ENCODE measurements at places on chromosomes 7 and 10.

DNA sequence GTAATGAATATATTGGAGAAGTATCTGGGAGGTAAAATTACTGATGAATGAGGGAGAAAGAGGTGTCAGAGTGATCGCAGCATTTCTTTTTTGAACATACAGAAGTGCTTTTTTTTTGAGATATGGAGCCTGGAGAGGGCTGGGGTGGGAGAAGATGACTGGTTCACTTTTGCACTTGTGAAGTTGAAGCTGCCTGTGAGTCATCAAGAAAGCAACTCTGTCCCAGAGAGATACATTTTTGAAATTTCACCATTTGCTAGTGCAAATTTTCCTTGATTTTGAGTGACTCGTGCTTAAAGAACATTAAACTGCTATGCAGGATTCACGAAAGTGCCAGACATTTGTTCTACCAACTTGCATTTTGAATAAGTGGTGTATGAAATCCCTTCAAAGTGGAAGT lies 81.8 kb downstream of the ADRA2A start:
- H3K4me3 ChIP-seq = no peak overlapping the region
- H3K27ac ChIP-seq = no peak overlapping the region
- no peak for DNase-seq

DNA sequence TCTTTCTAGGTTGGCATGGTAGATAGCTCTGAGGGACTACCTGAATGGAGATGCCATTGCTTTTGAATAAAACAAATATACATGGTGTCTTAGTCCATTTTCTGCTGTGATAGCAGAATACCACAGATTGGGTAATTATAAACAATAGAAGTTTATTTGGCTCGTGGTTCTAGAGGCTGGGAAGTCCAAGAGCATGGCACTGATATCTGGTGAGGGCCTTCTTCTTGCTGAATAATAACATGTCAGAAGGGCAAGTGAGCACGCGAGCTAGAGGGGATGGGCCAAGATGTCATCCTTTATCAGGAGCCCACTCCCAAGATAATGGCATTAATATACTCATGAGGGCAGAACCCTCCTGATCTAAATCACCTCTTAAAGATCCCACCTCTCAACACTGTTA lies 21.9 kb downstream of the SGPL1 start:
- H3K4me3 ChIP-seq = no peak overlapping the region
- no peak for DNase-seq
- H3K27ac ChIP-seq = no peak overlapping the region
- peaks cover 5% of the 10 kb centered on the region for H3K4me1 ChIP-seq
- no peaks in the 10 kb centered on the region for H3K27me3 ChIP-seq

- no peaks in the 10 kb centered on the region for H3K36me3 ChIP-seq
- H3K27ac ChIP-seq = peak overlapping the region; percentile 83
- no peaks in the 10 kb centered on the region for H3K27me3 ChIP-seq
- no peak overlapping the region for H3K4me3 ChIP-seq
- DNase-seq = no peak
Observed at GRCh38 chr7:130896051-130896881, 162.3 kb upstream of the KLF14 start.

DNA sequence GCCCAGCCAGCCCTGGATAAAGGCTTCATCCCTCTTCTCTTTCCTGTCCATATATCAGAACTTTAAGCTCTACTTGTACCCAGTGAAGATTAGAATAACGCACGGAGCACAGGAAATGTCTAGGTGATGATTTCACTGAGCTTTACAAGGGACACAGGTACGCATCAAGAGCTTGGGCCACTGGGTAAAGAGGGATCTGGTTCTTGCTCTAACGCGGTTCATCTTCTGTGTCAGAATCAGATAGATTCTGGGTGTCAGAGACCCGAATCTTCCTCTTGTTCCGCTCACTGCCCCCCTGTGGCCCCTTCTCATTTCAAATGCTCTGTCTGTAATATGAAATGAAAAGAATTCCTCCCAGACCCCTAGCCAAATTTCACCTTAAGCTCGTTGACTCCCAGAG lies 24.7 kb downstream of the IL2RA start:
- no peak overlapping the region for H3K4me3 ChIP-seq
- DNase-seq = no peak
- no peaks in the 10 kb centered on the region for H3K27me3 ChIP-seq
- no peaks in the 10 kb centered on the region for H3K36me3 ChIP-seq
- H3K27ac ChIP-seq = no peak overlapping the region
- peaks cover 14% of the 10 kb centered on the region for H3K4me1 ChIP-seq

DNA sequence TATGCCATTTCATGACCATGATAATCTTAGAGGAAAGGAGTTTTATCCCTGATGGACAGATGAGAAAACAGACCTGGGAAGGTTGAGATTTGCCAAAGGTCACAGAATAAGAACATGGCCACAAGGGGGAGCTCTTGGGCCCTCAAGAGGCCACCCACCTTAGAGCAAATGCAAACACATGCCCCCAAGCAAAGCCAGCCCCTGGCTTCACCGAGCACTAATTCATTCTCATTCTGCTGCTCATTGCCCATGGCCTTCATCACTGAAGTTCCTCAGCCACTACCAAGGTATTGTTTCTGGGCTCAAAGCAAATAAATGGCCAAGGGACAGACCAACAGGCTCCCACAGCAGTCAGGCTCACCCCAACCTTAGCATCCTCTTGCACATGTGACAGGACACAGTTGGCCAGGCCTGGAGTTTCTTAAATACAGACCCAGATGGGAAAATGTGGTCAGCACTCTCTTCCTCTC lies 44.2 kb downstream of the PDLIM1 start:
- peaks cover 49% of the 10 kb centered on the region for H3K4me1 ChIP-seq
- H3K36me3 ChIP-seq = no peaks in the 10 kb centered on the region
- no peaks in the 10 kb centered on the region for H3K27me3 ChIP-seq
- H3K27ac ChIP-seq = peak overlapping the region; percentile 69

Measured in esophagus squamous epithelium (tissue), 5 donors.